Chondrocyte (in vitro differentiated cells): ENCODE measurements at places on chromosomes 5 and 9.

DNA sequence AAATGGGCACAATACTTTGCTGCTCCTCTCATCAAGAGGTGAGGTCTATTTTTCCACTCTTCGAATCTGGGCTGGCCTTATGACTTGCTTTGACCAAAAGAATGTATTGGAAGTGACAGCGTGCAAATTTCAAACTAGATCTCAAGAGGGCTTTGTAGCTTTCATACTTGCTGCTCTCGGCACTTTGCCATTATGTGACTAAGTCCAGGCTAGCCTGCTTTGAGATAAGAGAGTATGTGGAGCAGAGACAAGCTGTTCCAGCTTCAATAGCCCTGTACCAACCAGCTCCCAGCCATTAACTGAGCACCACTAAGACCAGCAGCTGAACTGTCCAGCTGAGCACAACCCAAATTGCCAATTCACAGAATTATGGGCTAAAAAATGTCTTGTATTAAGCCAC is 124.6 kb downstream of the ACER2 start:
- DNase-seq = no peak
- H3K4me1 ChIP-seq = no peaks in the 10 kb centered on the region
- no peak overlapping the region for H3K27ac ChIP-seq
- H3K27me3 ChIP-seq = peaks cover 11% of the 10 kb centered on the region
- H3K36me3 ChIP-seq = no peaks in the 10 kb centered on the region
- no peak overlapping the region for H3K4me3 ChIP-seq

GRCh38 chr5:158855510-158855909 is 244.2 kb downstream of the EBF1 start:
- H3K36me3 ChIP-seq = no peaks in the 10 kb centered on the region
- peaks cover 58% of the 10 kb centered on the region for H3K4me1 ChIP-seq
- no peak overlapping the region for H3K4me3 ChIP-seq

GRCh38 chr5:177477701-177478477 is 4.5 kb upstream of the DBN1 start:
- no peak for DNase-seq
- H3K4me1 ChIP-seq = peaks cover 73% of the 10 kb centered on the region
- no peaks in the 10 kb centered on the region for H3K27me3 ChIP-seq
- H3K36me3 ChIP-seq = peaks cover 6% of the 10 kb centered on the region

GRCh38 chr9:114278356-114278755 is 44.5 kb upstream of the ORM1 start:
- peak overlapping the region; percentile 92 for H3K27ac ChIP-seq
- no peak overlapping the region for H3K4me3 ChIP-seq
- peak; percentile 25 for DNase-seq
- H3K27me3 ChIP-seq = no peaks in the 10 kb centered on the region
- peaks cover 15% of the 10 kb centered on the region for H3K36me3 ChIP-seq

- H3K4me1 ChIP-seq = no peaks in the 10 kb centered on the region
- peaks cover 26% of the 10 kb centered on the region for H3K27me3 ChIP-seq
- no peaks in the 10 kb centered on the region for H3K36me3 ChIP-seq
- no peak overlapping the region for H3K27ac ChIP-seq
- no peak for DNase-seq
Observed at GRCh38 chr9:104264431-104264830, 170.3 kb downstream of the SMC2 start.

DNA sequence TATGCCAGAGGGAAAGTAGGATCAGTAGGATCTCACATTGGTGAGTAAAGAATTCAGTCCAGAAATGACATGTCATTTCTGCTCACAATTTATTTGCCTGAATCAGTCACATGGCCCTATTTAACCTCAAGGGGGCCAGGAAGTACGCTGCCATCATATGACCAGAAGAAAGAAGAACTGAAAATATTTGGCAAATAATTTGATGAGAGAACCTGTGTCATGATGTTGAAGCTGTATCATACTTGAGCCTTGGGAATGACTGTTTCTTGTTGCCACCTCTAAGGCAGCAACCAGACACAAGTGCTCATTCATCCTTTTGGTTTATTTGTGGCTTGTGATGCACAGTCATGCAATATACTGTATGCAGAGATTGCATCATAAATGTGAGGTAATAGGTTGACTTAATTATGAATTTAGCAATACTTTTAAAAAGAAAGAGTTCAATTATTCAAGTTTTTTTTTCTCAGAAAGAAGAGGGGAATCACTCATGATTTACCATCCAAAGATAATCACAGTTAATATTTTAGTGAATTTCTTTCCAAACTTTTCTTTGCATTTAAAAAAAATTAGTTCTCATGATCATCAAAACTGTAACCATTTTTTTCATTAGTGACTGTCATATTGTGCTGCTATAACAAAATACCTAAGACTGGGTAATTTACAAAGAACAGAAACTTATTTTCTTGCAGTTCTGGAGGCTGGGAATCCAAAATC is 8.2 kb upstream of the ZFYVE16 start:
- peaks cover 6% of the 10 kb centered on the region for H3K27me3 ChIP-seq
- DNase-seq = no peak
- H3K4me1 ChIP-seq = no peaks in the 10 kb centered on the region
- H3K4me3 ChIP-seq = no peak overlapping the region
- no peaks in the 10 kb centered on the region for H3K36me3 ChIP-seq
- H3K27ac ChIP-seq = no peak overlapping the region
